ENCODE measurements at places on chromosomes 1 and 21.

- DNase-seq: no peak
Measured at GRCh38 chr1:181587870-181588438, 104.6 kb downstream of the CACNA1E start.

GRCh38 chr1:1129381-1129821, 13.5 kb upstream of the C1orf159 start:
- no peak for DNase-seq

- DNase-seq: no peak
Measured at GRCh38 chr1:197799271-197799670, 24.0 kb upstream of the DENND1B start.

- DNase-seq: no peak
Measured at GRCh38 chr1:24828887-24829192, 83.6 kb downstream of the CLIC4 start.

GRCh38 chr1:27522432-27523336, 32.7 kb upstream of the WASF2 start:
- peak; percentile 63 for DNase-seq

DNA sequence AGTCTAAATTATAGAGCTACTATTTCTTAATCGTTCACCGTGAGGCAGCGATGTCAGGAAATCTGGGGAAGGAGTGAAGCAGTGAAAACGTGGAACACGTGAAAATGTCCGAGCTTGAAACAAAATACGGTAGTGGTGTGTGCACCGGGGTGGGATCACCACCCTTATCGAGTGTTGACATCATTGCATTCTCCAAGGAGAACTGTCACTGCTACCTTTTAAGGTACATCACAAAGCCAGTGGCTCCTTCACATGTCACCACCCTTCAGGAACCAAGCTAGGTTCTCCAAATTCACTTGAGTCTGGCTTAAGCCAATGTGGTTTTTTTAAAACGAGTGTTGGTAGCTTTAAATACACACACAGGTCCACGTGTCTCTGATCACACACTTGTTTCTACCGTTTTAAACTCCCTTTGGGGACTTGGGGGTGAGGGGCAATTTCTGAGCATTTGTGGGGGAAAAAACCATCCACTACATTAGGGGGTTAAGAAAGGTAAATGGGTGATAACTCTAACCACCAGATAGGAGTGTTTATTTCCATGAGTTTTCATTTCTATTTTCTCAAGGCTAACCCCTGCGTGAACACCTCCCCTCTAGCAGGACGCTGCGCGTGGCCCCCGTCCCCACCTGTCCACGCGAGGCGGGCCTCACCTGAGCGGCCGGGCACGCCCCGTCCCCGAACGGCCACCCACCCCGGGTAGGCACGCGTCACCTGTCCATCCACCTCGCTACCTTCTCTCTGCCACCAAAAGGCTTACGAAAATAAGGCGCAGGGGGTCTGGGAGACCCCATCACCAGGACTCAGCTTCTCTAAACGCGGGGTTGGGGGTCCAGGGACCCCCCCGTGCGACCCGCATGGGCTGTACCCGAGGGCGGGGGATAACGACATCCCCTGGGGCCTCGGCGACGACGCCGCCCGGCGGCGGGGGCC, 978 bp downstream of the PRDM15 start:
- DNase-seq: peak; percentile 17

DNA sequence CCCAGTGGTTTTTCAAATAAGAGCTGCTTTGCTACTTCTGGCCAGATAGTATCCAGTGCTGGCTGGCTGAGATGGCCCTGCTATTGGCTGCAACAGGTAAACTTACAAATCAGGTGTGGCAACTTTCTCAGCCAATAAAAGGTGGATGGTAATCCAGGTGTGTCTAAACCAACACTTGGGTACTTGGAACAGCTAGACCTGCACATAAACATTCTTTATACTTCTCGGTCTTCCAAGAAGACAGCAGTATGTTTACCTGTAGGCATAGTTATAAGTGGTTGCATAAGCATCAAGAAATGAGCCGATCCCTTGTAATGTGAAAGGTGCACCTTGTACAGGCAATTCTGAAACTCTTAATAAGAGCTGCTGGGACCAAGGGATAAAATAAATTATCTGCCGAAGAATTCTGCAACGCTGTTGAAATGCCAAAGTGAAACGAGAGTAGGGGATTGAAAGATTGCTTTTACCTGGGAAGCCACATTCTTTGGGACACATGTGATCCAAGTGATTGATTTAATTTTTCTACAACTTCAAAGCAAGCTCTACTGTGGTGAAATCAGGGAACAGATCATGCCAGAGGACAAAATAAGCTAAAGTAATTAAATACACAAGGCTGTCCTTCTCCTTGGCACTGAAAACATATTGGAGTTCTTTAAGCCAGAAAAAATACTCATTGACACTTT, at the start of gene CLDN8:
TSS of gene CLDN8 (minus strand) at position 57 of the 683 bp plus-strand sequence. CDS start 172 bp downstream, outside the sequence.
- DNase-seq: no peak

GRCh38 chr1:115654663-115655305, 13.0 kb downstream of the VANGL1 start:
- DNase-seq: no peak

- DNase-seq: no peak
Measured at GRCh38 chr1:41900603-41901444, 17.9 kb downstream of the HIVEP3 start.

DNA sequence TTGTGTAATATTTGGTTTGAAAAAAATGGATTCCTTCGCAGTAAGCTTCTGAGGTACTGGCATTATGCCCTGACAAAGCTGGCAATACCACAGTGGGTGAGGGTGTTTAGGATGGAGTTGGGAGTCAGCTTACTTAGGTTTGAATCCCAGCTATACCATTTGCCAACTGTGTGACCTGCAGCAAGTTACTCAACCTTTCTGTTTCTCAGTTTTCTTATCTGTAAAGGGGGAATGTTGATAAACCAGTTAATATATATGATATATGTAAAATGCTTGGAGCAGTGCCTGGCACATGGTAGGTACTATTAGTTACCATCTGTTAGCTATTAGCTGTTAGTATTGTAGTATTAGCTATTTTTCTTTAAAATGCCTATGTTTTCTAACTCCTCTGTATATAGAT, 4.9 kb upstream of the HDGF start:
- no peak for DNase-seq

DNA sequence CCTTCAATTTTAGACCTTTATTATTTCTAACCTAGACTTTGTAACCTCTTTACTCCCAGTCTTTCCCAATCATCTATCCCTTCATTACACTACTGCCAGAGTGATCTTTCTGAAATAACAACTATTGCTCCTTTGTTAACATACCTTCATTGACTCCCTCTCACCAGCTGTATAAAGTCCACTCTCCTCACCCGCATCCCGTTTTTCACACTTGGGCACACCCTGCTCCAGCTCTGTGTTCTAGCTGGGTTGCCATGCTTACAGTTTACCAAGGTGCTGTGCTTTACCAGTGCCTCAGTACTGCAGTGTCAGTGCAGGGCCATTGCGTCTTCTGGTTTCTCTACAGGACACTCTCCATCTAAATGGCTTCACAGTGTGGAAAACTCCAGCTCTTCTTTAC, 148.2 kb downstream of the NFIA start:
- DNase-seq: no peak

DNA sequence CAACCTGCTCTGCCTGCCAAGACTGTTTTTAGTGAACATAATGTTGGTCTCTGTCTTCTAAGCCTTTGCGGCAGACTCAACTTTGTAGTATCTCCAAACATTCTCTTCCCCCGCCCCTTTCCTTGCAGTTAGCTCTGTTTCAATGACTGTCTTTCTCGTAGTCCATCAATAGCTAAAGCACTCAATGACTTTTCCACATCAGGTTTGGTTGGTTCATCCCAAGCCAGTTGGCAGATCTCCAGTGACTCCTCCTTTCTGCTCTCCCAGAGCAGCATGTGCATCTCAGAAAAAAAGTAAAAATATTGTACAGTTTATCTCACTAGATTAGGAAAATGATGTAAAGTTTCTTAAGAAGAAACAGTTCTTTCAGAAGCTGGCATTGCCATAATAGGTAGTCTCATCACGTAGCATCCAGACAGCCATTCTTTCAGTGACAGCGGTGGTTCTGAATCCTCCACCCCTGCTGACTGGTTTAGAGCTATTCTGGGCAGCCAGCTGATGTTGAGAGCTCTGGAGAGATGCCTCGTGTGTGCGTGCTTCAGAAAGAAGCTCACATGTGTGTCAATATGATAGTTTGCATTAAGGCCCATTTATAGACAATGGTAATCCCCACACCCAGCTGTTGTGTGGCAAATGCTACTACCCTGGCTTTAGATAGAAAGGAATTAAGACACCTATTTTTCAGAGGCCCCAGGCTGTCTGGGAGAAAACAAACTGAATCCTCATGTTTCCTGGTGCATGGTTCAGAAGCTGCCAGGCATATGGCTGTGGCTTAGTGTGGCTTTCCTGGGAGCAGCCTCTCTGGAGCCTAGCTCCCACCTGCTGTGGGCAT, 53.2 kb downstream of the CNN3 start:
- DNase-seq: no peak

- DNase-seq: no peak
Measured at GRCh38 chr1:76430531-76430930, 356.0 kb downstream of the ST6GALNAC3 start.

DNA sequence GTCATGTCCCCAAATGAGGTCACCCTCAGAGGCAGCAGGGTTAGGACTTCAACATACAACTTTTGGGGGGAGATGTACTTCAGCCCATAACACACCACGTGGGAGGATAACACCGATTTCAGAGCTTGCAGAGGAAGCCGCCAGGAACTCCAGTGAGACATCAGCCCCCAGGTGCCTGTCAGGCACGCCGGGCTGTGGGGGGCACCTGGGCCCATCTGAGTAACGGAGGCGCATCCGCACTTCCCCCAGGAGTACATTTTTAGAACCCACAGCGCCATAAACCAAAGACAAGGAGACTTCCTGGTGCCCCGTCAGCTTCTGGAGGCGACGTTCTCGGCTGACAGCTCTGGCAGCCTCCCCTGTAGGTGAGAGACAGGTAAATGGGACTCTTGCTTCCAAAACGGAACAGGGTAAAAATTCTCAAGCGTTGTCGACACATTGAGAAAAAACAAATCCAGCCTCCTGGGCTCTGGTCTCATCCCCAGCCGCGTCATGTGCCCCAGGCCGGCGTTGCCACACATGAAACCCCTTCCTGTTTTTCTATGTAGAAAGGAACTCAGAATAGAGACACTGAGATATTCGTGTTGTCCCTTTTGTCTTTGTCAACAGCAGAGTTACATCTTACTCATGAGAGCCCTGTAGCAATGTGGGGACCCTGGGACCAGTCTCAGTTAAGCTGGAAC, 93.3 kb downstream of the PDE9A start:
- peak; percentile 44 for DNase-seq

GRCh38 chr1:9115351-9116205, 13.3 kb downstream of the GPR157 start:
- DNase-seq: no peak

DNA sequence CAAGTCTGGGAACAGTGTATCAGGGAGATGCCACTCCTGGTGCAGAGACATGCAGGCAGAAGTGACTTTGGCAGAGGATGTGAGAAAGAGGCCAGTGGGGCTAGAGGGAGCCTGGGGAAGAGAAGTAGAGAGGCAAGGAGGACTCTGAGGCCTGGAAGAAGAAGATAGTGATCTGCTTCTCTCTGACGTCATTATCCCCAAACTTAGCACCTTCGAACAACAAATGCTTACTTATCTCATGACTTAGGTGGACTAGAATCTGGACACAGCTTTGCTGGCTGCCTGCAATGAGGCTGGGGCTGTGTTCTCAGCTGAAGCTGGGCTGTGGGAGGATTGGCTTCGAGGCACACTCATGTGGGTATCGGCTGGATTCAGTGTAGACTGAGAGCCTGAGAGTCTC, 44.5 kb upstream of the ZNF678 start:
- no peak for DNase-seq

Data from activated effector memory CD4-positive, alpha-beta T cell treated with Interleukin-2 at 50 U/mL for 16 hours (primary cell).